ENCODE measurements at places on chromosomes 1 and 21.

DNA sequence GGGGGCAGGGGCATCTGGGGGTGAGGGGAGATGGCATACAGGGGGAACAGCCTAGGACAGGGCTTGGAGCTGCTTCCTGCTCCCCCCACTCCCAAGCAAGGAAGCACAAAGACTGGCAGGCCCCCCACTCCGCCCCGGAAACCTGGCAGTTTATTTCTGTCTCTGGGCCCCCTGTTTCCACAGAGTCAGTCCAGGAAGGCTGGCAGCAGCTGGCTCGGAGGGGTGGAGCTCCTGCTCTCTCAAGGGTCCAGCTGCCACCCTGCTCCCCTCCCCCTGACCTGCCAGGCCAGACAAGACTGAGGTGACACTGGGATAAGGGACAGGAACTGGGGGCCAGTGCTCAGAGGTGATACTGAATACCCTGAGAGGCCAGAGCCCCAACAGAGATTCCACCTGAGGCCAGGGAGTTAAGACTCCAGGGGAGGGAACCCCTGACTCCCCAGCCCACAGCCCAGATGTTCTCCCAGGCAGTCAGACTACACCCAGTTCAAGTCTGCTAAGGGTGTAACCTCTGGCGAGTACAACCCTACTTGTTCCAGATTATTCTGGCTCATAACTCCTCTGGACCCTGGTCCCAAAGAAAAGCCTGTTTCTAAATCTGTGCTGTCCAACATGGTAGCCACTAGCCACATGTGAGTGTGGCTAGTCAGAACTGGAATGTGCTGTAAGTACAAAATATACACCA is 26.3 kb downstream of the AHDC1 start:
- no peak for DNase-seq

GRCh38 chr1:29415156-29415830 is 179.0 kb downstream of the PTPRU start:
- no peak for DNase-seq

- no peak for DNase-seq
These were observed 34.3 kb upstream of the SLC35A3 start for GRCh38 chr1:99935534-99935933.

DNA sequence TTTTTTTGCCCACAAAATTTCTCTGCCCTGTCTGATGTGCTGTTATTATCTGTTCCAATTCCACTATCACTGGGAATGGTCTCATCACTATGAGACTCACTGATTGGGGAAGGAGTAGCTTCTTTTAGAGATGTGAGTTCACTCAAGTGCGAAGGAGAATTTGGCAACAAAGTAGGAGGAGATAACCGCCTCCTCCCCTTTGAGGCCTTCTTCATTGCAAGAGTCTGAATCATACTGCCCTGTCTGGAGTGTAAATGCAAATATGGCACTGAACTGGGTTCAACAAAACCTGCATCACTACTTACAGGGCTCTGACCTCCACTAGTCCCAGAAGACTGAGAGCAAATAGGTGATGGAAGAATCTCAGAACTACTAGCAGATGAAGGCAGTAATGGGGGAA is 83.4 kb downstream of the ASH1L start:
- no peak for DNase-seq

DNA sequence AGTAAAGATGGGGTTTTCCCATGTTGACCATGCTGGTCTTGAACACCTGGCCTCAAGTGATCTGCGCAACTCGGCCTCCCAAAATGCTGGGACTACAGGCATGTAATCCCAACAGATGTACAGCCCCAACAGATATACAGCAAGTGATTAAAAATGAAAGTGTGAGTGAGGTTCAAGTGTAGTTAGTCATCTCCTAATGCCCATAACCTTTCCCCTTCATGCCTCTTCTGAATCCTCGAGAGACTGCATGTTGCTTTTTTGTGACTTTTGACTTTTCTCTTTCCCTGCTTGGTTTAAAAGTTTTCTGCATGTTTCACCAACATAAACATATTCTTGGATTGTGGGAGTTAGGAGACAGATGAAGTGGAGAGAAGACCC is 31.2 kb downstream of the KCNK2 start:
- no peak for DNase-seq

DNA sequence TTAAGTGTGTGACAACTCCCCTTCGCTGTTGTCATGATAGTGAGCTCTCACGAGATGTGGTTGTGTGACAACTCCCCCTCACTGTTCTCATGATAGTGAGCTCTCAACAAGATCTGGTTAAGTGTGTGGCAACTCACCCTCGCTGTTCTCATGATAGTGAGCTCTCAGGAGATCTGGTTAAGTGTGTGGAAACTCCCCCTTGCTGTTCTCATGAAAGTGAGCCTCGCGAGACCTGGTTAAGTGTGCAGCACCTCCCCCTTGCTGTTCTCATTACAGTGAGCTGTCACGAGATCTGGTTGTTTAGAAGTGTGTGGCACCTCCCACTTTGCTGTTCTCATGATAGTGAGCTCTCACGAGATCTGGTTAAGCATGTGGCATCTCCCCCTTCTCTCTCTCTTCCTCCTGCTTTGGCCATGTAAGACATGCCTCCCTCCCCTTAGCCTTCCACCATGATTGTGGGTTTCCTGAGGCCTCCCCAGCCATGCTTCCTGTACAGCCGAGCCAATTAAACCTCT is 25.1 kb upstream of the LSS start:
- DNase-seq = peak; percentile 53

DNA sequence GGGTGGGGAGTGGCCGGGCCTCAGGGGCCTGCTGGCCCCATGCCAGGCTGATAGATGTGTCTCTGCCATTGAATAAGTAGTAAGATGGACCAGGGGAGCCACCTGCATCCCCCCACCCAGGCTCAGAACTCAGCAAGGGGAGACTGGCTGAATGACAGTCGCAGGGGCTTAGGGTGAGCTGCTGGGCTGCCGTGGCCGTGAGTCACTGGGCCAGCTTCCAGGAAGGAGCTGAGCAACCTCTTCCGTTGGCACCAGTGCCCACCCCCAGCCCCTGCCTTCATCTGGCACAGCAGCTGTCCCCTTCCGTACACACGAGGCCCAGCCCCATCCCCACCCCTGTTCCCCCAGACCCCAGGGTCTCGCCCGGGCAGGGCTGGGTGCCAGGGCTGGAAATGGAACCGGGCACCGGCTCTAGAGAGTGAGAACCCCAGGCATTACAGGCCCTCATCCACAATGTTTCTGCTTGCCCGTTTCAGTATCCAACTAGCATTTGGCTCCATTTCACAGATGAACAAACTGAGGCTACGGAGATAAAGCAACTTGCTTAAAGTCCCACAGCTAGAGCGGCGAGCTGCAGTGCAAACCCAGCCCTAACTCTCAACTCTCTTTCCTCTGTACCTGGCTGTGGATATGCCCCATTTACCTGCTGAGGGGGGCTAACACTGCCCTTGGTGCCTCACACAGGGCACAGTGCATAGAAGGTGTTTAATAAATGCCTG is 10.2 kb downstream of the WNT4 start:
- no peak for DNase-seq

DNA sequence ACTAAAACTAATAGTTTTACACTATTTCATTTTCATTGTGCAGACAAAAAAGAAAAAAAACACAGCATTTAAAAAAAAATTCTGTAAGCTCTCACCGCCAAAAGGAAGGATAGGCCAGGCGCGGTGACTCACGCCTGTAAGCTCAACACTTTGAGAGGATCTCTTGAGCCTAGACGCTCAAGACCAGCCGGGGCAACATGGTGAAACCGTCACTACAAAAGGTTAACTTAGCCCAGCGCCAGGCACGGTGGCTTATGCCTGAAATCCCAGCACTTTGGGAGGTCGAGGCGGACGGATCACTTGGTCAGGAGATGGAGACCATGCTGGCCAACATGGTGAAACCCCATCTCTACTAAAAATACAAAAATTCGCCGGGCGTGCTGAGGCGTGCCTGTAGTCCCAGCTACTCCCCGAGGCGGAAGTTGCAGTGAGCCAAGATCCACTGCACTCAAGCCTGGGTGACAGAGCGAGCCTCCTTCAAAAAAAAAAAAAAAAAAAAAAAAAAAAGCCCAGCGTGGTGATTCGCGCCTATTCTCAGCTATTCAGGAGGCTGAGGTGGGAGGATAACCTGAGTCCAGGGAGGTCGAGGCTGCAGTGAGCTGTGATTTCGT is 14.3 kb upstream of the SPEN start:
- peak; percentile 49 for DNase-seq

DNA sequence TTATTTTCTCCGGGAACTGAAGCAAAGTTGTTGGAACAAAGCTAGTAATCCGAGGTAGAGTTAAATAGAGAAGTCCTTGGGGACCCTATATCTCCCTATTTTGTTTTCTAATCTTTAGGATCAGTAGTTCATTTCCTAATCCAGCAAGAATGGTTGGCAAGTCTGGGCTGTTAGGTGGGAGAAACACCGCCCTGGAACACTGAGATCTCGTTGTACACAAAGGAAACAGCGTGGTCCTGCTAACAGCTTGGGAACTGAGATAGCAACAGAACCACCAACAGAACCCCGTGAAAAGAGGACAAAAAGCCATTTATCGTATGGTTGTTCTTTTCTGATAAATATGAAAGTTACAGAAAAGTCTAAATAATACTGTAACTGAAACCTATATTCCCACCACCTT is 121.9 kb upstream of the CDC42BPA start:
- no peak for DNase-seq

GRCh38 chr1:173206816-173207568 is at the start of gene TNFSF4:
Gene TNFSF4, minus strand, starts transcription at chr1:173207331. Its CDS starts 155 bp downstream, at chr1:173207176.
- peak; percentile 26 for DNase-seq

- DNase-seq = no peak
These were observed 9.2 kb downstream of the GNB1 start for GRCh38 chr1:1881727-1882126.

DNA sequence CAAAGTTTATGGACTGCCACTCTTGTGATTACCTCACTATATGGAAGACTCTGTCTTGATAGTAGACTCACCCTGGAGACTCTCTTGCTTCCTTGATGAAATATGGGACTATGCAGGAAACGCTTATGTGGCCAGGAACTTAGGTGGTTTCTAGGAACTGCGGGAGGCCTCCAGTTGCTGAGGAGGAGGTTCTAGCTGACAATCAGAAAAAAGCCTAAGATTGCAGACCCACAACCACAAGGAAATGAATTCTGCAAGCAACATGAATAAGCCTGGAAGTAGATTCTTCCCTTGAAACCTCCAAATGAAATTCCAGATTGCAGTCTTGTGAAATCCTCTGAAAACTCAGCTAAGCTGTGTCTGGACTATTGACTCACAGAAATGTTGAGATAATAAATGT is 88.9 kb upstream of the COL11A1 start:
- DNase-seq = no peak

DNA sequence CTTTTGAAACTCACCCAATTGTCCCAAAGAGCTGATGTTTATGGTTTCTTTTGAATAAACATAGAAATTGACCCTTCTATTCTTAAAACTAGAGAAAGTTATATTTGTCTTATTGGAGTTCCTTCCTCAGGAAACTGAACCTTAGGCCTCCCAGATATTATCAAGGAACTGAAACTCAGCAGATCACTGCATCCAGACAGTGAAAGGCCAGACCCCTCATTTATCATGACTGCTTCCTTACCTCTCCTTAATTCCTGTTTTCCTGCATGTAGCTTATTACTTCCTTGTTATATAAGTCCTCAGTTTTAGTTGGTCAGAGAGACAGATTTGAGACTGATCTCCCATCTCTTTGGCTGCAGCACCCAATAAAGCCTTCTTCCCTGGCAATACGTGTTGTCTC is 27.5 kb downstream of the SLC22A15 start:
- no peak for DNase-seq

GRCh38 chr21:45972353-45972715 is 9.2 kb upstream of the COL6A1 start:
- DNase-seq = no peak

DNA sequence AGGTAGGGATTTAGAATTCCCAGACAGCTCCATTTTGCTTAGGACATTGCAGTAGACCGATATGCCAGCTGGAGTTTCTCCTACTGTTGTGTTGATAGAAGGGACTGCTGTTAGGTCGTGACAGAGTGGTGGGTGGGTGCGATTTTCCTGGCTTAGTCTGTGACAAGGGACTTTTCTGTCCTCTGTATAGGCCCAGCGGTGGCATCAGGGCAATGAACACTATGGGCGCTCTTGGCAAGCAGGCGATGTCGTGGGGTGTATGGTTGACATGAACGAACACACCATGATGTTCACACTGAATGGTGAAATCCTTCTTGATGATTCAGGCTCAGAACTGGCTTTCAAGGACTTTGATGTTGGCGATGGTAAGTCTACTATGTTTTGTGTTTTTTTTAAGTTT is 321.8 kb downstream of the ZP4 start:
- DNase-seq = no peak

GRCh38 chr1:245715291-245715701 is 560.5 kb downstream of the KIF26B start:
- no peak for DNase-seq

GRCh38 chr1:69686367-69686984 is 118.8 kb downstream of the LRRC7 start:
- no peak for DNase-seq

DNA sequence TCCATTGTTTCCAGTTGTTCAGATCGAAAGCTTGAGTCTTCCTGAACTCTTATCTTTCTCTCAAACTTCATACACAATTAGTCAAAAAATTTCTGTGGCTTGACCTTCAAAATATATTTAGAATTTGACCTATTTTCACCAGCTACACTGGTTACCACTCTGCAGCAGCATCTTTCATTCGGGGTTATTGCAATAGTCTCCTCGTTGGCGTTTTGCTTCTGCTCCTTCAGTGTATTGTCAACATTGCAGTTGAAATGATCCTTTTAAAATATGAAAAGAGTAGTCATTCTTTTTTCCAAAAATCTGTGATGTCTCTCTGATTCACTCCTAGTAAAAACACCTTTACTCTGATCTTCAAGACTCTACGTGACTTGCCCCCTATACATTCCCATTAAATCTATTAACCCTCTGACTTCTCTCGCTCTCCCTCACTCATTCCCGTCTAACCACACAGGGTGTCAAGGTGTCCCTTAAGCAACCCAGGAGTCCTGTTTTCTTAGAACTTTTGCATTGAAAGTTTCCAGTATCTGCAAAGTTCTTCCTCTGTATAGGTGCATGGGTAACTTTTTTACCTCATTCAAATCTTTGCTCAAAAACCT is 480.2 kb upstream of the B3GALT2 start:
- no peak for DNase-seq

GRCh38 chr1:36693603-36694002 is 210.9 kb upstream of the CSF3R start:
- DNase-seq = no peak

DNA sequence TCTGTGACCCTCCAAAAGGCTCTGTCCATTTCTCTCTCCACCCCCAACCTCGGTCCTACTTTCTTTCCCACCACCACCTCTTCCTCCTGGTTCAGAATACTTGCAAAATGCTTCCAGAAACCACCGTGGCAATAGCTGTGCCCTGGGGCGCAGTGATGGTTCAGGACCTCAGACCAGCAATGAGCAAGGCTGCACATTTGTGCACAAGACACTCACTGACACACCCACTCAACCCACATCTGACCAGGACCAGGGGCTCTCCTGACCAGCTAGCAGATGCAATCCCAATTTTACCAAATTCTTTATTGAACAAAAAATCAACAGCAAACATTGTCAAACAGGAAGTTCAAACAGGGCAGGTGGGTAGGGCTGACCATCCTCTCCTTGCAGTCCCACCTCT is 25.7 kb downstream of the SPOCD1 start:
- DNase-seq = no peak

Measured in activated naive CD4-positive, alpha-beta T cell treated with anti-CD3 and anti-CD28 coated beads, Interleukin-2, amount 50 U/mL, for 16 hours (primary cell).